ENCODE measurements at places on chromosomes 2 and 18. TPM values are rescaled to one million over a fixed set of nuclear protein-coding genes. Genes with fewer than 3 reads are reported as not detected.

DNA sequence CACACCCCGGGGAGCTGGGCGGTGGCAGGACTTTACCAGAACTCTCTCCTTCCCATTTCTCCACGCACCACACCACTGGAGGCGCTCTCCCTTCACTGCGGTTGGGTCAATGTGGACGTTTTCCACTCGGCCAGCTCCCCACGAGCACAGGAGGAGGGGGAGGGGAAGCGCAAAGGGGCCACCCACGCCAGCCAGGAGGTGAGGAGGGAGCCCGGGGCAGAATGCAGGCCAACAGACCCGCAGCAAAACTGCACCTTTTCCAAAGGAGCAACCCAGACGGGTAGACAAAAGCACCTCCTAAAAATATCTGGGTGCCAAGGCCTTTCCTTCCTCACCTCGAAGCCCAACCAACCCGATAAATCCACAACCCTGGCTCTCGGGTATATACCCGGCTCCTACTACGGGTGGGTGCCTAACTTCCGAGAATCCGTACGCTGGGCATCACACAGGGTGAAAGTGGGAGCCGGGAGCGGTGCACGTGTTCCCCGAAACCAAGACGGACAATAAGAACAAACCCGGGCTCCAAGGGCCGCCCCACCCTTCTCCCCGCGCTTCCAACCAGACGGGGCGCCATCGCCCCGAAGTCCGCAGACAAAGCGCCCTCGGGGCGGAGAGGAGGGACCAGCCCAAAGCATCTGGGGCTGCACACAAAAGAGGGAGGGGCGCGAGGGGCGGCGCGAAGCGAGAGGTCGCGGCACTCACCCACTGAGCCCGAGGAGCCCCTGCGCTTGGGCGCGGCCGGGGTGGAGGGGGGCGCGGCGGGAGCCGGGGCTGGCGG is 1.0 kb downstream of the RTN4 start:
- DNase-seq: peak; percentile 83

DNA sequence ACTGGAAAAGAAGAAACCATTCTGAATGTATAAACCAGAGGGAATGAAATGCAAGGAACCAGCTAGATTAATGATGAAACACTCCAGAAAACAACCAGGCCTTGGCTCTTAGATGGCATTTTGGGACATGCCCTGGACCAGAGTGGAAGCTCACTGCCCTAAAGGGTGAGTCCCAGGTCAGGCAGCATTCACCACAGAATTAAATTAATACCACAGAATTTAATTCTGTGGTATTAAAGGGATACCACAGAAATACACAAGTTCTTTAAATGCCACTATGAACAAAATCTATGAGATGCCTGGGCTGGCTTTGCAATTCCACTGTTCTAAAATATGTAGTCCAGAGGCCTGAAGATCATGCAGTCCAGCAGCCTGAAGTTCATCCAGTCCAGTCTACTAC is 122.3 kb upstream of the KYNU start:
- DNase-seq: no peak

Gene KCNS3
- 0.56 TPM for total RNA-seq

GRCh38 chr2:213846856-213847255 is 562.6 kb downstream of the SPAG16 start:
- no peak for DNase-seq

DNA sequence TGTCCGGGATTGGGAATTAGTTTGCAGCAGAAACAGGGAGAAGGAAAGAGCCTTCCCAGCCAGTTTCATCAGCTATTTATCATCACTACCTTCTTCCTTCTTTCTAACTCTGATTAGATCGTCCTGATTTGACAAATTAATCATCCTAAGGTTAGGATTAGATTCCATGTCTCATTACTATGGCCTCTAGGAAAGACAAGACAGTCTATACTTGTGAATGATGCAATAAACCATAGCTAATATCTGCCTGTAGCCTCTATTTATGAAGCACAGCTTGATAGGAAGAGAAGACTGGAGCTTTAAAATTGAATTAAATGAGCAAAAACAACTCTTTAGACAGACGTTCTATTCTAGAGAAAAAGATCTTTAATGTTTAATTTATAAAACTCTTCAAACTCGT is 25.2 kb upstream of the FRZB start:
- no peak for DNase-seq

GRCh38 chr2:44937688-44938240 is 3.7 kb upstream of the SIX3 start:
- DNase-seq: no peak

- no peak for DNase-seq
Measured at GRCh38 chr18:69889009-69889408, 58.7 kb downstream of the CD226 start.

GRCh38 chr18:57211776-57212175 is 64.9 kb downstream of the BOD1L2 start:
- no peak for DNase-seq

DNA sequence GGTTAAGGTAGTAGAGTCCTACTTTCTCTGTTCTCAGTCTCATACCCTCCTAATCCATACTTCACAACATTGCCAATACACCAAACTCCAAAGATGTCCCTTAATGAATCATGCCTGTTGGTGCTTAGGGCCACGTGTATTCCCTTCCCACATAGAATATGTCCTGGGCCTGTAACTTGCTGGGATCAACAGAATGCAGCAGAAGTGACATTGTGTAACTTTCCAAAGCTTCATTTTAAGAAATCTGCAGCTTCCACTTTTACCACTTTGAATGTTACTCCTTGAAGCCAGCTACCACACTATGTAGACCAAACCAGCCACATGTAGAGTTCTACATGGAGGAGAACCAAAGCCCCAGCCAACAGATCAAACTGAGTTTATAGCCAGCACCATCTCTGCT is 58.5 kb upstream of the ARHGAP15 start:
- no peak for DNase-seq

Gene MOGAT1
- 5.1 TPM for total RNA-seq

DNA sequence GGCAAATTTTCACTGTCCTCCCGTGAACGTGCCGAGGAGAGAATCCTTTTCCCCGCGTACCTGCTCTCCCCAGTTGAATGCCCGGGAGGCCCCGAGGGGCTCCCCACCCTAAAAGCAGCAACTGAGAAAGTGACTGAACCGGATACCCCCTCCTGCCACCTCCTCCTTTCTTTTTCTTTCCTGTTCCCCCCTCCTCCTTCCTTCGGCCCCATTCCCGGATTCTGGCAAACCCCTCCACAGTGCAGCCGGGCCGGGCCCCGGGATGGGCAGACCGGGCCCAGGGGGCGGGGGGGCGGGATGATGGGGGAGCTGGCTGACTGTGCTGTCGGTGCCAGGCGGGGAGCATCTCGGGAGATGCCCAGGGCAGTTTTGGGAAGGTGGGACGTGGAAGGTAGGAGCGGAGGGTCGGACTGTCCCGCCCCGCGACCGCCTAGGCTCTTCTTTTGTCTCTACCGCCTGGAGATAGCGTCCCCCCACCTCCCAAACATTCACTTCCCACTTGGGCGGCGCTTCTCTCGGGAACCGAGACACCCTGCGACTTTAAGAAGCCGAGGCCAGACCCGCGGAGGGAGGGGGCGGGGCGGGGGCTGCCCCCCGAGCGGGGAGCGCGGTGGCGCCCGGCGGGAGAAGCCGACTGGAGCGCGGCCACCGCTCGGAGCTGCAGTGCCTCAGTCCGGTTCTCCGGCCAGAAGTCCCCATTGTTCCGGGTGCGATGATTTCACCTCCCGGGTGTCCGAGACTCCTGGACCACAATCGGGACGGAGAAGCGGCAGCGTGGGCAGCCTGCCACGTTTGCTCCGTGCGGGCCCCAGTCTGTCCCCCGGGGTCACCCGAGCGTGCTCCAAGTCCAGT is 8.2 kb downstream of the DLX2 start:
- no peak for DNase-seq

DNA sequence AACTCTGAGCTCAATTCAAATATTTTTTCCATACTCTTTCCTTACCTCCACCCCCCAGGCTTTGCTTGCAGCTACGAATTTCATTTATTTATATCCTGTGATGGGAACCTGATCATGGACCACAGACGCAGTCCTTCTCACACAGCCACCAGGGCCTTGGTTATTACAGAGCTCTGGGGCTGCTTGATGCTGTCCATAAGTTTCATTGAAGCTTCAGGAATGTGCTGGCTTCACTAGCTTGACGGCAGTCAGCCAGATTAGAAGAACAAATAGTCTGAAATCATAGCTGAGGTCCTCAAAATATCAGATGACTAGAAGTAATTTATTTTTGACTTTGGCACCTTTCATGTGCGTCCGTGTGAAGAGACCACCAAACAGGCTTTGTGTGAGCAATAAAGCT is 104.9 kb downstream of the VWA3B start:
- DNase-seq: no peak

GRCh38 chr2:127083819-127084503 is 23.0 kb downstream of the BIN1 start:
- DNase-seq: no peak

DNA sequence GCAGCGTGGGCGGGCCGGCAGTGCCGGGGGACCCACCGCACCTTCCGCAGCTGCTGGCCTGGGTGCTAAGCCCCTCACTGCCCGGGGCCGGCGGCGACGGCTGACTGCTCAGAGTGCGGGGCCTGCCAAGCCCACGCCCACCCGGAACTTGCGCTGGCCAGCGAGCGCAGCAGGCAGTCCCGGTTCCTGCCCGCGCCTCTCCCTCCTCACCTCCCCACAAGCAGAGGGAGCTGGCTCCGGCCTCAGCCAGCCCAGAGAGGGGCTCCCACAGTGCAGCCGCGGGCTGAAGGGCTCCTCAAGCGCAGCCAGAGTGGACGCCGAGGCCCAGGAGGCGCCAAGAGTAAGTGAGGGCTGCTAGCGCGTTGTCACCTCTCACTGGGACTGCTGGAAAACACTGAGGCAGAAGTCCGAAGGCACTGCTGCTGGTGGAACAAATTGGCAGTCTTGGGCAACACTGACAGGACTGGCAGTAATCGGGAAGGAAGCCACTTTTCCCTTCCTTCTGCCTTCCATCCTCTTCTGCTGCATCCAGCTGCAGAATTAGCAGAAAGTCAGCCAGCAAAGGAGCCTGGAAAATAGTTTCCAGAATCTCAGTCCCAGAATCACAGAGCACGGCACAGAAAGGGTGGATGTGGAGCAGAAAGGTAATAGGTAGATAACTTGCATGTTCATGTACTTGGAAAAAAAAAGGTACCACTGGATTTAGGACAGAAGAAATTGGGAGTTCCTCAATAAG is 179.4 kb upstream of the FN1 start:
- no peak for DNase-seq

- DNase-seq: no peak
Measured at GRCh38 chr18:59810735-59811520, 88.9 kb upstream of the PMAIP1 start.

DNA sequence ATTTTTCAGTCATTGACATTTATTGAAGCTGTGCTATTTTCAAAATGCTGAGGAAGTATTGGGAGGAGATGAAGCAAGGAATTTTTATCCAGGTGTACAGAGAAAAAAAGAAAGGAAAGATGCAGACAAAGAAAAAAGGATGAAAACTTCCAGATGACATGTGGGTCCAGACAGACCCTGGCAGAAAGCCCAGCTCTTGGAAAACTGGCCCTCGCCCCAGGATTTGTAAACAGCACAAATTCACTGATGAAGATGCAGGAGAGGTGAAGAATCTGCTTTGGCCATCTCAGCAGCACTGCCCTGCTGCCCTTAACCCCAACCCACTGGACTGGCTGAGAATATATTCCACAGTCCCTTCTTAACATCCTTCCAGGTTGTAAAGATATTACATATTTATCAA is 12.5 kb downstream of the TACR1 start:
- no peak for DNase-seq

Measured in liver (tissue), 10 donors.